ENCODE measurements at places on chromosomes 5 and 9.
A peak's percentile ranks its signal among the peaks of the same experiment; 100 is the strongest.

DNA sequence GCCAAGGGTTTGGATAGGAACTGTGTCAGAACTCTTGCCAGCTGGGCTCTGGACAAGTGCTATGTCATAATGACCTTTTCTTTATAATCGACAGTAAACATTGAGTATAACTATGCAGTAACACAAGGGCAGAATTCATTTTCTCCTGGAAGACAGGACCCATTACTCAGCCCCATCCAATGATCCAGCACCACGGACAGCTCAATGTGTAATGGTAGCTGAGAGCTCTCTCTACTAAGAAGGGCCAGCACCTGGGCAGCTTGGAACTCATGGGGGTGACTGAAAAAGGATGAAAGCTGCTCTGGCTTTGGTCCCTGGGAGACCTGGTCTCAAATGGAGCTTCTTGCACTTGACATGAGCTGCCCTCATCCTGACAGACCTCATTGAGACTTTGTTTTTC lies 347.8 kb downstream of the TRIM32 start:
- DNase-seq, result peak; percentile 3

- no peak for DNase-seq
Measured at GRCh38 chr9:77839459-77840140, 191.5 kb upstream of the GNA14 start.

GRCh38 chr5:127518319-127518621 lies 830 bp downstream of the PRRC1 start:
- DNase-seq, result peak; percentile 74

GRCh38 chr9:88658311-88658822 lies 123.4 kb downstream of the NXNL2 start:
- no peak for DNase-seq

- DNase-seq, result no peak
Measured at GRCh38 chr9:19926774-19927173, 137.9 kb upstream of the SLC24A2 start.

- DNase-seq, result no peak
Measured at GRCh38 chr9:104921067-104921741, 6.8 kb downstream of the ABCA1 start.

- DNase-seq, result no peak
Measured at GRCh38 chr5:31913808-31914207, 260.3 kb downstream of the GOLPH3 start.

Measured in hematopoietic multipotent progenitor cell treated with erythropoietin and hydrocortisone succinate and interleukin-3 and kit ligand, for 8 days (in vitro differentiated cells).